H9 (cell line): ENCODE measurements at places on chromosomes 2 and 18. TPM values are rescaled to one million over a fixed set of nuclear protein-coding genes. Genes with fewer than 3 reads are reported as not detected.

Gene DSG4
- not detected in 2 replicates for total RNA-seq

Gene MPHOSPH10
- 42.1 and 45.6 TPM in 2 replicates for total RNA-seq

Gene GCG
- not detected in 2 replicates for total RNA-seq

Gene CSRNP3
- total RNA-seq, result 2.3 and 3.6 TPM in 2 replicates

Gene ZNF385B
- 2.1 and 3.0 TPM in 2 replicates for total RNA-seq

Gene DHRS9
- total RNA-seq, result not detected in 2 replicates

Gene BOK
- total RNA-seq, result 33.9 and 35.6 TPM in 2 replicates

GRCh38 chr18:3151399-3152264 lies 68.1 kb downstream of the MYOM1 start:
- no peak for DNase-seq

DNA sequence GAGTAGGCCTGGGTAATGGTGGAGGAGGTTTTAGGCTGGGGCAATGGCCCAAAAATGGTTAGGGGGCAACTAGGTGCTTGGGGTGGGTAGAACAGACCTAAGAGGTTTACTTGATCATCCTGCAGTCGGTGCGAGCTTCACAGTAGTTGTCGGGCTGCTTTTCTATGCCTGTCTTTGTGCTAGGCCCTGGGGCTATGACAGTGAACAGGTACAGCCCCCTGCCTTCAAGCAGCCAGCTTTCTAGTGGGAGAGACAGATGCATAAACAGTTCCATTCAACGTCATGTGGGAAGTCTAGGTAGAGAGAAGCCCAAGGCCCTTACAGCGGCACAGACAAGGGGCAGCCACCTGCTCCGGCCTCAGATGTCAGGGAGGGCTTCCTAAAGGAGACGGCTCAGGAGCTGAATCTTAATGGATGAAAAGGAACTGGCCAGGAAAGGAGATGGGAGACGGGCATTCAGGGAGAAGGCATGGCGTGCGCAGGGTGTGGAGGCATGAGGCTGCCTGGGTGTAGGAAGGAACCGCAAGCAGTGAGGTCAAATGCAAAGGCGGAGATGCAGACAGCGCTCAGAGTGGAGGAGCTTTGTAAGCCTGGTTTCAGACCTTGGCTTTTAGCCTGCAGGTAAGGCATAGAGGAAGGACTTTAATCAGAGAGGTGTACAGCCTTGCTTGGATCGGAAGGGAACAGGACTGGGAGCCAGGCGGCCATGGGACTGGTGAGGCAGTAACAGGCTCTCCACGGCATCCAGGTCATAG lies 6.0 kb downstream of the CTIF start:
- DNase-seq, result no peak

GRCh38 chr2:176508374-176508773 lies 239.1 kb downstream of the MTX2 start:
- DNase-seq, result no peak

DNA sequence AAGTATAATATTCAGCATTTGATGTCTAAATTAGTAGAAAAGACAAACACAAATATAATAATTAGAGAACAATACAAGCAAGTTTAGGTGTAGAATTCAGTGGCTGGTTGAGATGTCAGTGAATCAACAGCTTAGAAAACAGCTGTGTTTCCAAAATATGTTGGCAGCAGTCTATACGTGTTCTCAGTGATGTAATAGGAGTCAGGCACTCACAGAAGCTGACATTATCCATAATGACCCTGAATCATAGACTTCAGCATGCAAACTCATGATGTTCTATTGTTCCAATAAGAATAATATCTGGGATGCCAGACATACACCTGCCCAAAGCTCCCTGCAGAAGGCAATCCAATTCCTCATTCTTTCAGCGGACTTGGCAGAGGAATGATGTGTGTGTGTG lies 164.7 kb downstream of the SLC8A1 start:
- DNase-seq, result no peak

DNA sequence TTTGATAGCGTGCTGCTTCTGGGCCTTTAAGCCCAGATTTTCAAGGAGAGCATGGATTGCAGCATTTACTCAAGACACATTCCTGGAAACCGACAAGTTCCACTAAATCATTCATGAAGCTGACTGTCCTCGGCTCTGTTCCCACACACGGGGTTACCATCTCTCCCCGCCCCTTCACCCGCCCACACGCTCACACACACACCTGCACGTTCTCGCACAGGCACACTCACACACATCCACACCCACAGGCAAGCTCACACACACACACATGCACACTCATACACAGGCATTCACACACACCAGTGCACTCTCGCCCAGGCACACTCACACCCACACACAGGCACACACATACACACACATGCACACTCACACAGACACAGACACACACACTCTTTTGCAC lies 150.0 kb upstream of the AGAP1 start:
- DNase-seq, result no peak

DNA sequence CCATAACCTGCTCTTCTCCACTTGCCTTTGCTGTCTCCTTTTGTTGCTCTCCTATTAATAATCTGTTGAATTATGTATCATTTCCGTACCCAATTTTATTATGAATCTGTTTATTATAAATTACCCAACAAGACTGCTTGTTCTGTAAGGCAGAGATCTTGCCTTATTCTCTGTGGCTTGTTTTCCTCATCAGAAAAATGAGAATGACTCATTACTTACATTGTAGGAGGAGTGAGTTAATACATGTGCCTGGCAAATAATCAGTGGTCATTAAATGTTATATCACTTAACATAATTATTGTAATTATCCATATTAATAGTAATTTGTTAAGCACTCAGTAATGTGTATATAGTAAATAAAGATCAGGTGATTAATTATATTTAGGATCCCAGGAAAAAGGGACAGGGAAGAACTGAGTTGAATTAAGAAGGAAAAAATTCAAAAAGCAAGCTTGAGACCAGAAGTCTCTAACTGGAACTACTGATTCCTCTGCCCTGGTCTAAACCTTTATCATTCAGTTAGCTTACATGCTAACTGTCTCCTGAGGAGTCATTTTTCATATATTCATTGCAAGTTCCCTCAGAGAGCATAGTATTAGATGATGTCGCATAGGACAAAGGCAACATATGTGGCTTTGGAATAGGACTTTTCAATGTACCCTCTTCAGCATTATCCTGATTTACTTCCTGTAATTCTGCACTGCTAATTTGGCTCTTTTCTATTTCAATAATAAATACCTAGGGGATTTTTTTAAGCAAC lies 335.7 kb downstream of the GALNT13 start:
- DNase-seq, result no peak

- DNase-seq, result no peak
Measured at GRCh38 chr18:34767601-34768027, 57.5 kb downstream of the DTNA start.

- DNase-seq, result no peak
Measured at GRCh38 chr2:168601741-168602140, 145.7 kb downstream of the CERS6 start.

DNA sequence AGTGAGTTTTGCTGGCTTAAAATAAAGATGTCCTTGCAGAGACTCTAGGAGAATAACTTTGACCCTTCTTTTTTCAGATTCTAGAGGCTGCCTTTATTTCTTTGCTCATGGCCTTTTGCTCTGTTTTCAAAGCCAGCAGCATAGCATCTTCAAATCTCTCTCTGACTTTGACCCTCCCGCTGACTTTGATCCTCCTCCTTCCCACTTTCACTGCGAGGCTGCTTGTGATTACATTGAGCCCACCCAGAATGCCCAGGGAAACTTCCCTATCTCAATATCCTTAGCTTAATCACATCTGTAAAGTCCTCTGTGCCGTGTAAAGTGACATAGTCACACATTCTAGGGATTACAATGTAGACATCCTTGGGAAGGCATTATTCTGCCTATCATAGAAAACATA lies 23.9 kb downstream of the TACR1 start:
- DNase-seq, result no peak

DNA sequence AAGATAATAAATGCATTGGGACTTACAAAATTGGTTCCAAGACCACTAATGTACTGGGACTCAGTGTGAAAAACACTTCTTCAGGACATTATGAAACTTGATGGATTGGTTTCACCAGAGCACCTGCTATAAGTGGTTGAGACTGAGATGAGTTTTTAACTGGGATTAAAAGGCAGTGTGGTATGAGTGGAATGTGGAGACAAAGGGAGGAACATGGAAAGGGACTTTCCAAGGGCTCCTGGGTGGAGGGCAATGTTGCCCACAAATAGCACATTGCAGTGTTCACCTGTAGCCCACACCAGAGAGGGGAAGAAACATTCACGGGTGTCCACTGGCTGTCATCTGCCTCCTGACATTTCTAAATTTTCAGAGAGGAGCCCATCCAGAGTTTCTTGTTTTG lies 253.3 kb upstream of the TANK start:
- DNase-seq, result no peak

DNA sequence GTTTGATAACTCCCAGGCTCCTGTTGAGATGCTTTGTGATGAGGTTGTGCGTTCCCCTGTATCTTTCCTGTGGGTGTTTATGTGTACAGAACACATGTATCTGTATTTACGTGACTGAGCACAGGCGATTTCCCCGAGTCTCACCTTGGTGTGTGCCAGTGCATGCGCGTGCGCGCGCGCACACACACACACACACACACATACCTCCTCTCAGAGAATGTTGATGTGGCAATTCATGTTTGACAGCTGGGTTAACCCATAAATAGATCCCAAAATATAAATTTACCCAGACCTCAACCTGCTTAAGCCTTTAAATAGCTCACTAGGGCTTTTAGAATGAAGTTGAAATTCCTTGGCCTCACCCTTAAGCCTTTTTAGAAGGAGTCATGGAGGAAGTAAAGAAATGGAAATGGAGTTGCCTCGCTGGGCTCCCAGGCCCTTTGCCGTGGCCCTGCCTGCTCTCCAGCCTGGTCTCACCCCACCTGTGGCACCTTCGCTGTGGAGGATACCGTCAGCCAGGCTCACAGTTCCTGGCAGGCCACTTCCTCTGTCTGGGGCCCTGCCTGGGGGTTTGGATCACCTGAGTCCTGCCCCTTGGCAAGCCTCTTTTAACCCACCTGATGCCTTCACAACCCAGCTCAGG lies 20.3 kb downstream of the AGAP1 start:
- DNase-seq, result no peak

- no peak for DNase-seq
Measured at GRCh38 chr2:61759005-61759404, 94.9 kb downstream of the FAM161A start.

GRCh38 chr18:8869696-8870095 lies 164.3 kb downstream of the MTCL1 start:
- no peak for DNase-seq

- no peak for DNase-seq
Measured at GRCh38 chr18:64271246-64271645, 122.4 kb upstream of the LINC00305 start.

GRCh38 chr2:30351116-30351515 lies 95.9 kb upstream of the LCLAT1 start:
- no peak for DNase-seq

- DNase-seq, result no peak
Measured at GRCh38 chr2:112674229-112674628, 28.5 kb downstream of the SLC20A1 start.

GRCh38 chr2:33672896-33673295 lies 73.8 kb upstream of the FAM98A start:
- no peak for DNase-seq

- DNase-seq, result no peak
Measured at GRCh38 chr2:26608557-26608956, 32.6 kb downstream of the CIB4 start.

GRCh38 chr2:178280244-178280852 lies 86.0 kb downstream of the OSBPL6 start:
- DNase-seq, result no peak

DNA sequence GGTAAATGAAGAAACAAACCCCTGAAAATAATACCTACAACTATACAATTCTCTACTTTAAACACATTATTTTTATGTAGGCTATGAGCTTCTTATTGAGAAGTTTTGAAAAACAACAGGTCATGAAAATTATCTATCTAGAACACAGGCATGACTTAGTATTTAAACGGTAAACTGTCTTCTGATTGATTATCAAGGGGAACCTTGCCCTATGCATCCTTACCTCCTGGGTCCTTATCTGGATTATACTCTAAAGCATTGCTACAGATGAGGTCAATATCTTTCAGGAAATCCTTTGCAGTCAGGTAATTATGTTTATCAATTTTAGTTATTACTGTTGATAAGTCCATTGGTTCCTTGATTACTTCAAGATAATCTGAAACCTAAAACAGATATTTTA lies 144.3 kb downstream of the ATAD2B start:
- no peak for DNase-seq

DNA sequence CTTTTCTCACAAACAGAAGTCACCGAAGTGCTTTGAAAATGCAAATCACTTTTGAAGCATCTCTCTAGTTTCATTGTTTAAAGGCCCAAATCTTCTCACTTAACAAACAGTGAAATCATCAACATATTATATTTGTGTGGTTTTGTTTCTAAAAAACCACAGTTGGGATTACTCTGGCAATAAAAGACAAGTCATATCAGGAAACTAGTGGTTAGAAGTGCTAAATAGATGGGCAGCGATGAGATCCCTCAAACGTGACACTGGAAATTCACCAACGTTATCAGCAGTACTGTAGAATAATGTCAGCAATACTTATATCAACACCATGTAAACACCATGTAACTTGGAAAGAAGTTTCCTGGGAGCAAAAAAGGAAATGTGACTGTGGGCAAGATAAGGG lies 893.5 kb downstream of the SUCLG1 start:
- no peak for DNase-seq

- DNase-seq, result no peak
Measured at GRCh38 chr18:28823506-28824182, 646.7 kb upstream of the CDH2 start.

DNA sequence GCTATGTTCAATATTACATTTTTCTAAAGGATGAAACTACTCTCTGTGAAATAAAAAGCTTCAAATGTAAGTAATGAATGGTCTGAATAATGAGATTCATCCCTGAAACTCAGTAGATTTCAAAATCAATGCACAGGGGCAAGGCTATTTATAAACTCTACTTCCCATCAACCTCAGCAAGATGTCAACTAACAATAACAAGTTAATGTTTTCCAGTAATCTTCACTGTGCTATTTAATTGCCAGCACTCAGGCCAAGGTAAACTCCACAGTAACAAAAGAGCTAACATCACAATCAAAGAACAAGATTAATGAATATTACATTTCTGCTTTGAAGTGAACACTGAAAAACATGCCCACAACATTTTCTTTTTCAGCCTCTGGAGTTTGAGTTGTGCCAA lies 144.3 kb upstream of the ZFP36L2 start:
- DNase-seq, result no peak
